8988T (cell line): ENCODE measurements at places on chromosomes 4 and X.

- no peak for DNase-seq
Measured at GRCh38 chr4:81509191-81509590, 37.5 kb upstream of the RASGEF1B start.

DNA sequence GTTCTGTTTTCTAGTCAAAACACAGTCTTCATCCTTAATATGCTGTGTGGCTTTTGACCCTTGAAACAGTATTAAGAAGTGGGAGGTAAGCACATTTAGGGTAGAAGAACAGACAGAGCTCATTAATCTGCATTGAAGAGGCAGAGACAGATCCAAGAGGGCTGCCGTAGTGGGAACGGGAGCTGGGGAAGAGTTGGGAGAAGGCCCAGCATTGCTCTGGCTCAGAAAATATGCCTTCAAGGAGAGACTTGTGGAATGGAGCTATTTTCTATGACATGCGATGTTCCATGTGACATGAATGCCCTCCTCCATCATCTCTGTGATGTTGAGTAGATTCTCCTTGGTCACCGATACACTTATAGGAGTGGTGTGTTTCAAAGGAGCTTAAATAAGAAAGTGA, 273.3 kb upstream of the BOD1L1 start:
- no peak for DNase-seq

GRCh38 chr4:7193030-7193958, 956 bp downstream of the SORCS2 start:
- DNase-seq: peak; percentile 27

GRCh38 chrX:131795442-131796229, 227.5 kb upstream of the STK26 start:
- DNase-seq: no peak

GRCh38 chr4:168636506-168637196, 139.8 kb downstream of the PALLD start:
- DNase-seq: no peak

GRCh38 chrX:30504309-30504708, 73.3 kb downstream of the TASL start:
- DNase-seq: no peak

GRCh38 chrX:38570396-38570795, 9.1 kb downstream of the TSPAN7 start:
- no peak for DNase-seq

GRCh38 chrX:11311706-11312105, 18.5 kb downstream of the AMELX start:
- no peak for DNase-seq

GRCh38 chrX:76434103-76434741, 6.7 kb downstream of the MAGEE1 start:
- DNase-seq: no peak

DNA sequence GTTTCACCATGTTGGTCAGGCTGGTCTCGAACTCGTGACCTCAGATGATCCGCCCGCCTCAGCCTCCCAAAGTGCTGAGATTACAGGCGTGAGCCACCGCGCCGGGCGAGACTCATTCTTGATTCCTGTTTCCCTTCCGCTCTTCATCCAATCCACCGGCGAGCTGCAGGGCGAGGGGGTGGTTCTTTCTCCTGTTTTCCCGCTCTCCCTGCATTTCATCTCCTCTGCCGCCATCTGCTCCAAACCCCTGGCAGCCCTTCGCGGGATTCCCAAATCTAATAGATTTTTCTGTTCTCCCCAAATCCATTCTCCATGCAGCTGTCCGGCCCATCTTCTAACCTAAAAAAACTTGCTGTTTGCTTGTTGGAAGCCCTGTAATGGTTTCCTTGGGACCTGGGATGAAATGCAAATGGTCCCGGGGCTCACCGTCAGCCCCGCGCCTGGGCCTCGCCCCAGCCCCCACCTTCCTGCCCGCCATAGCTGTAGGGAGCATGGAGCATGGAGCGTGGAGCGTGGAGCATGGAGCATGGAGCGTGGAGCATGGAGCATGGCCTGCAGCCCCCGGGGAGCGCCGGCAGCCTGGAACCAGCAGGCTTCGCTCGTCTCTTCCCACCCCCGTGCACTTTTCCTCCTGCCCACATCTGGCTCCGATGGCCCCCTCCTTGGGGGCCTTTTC, 1.1 kb downstream of the ZFP42 start:
- no peak for DNase-seq

GRCh38 chr4:52425751-52426326, 233.3 kb downstream of the USP46 start:
- no peak for DNase-seq
